ENCODE measurements at places on chromosomes 12 and 14. TPM values are rescaled to one million over a fixed set of nuclear protein-coding genes. Genes with fewer than 3 reads are reported as not detected.
A peak's percentile ranks its signal among the peaks of the same experiment; 100 is the strongest.

- no peaks in the 10 kb centered on the region for H3K27me3 ChIP-seq
- DNase-seq: no peak
- H3K4me3 ChIP-seq: no peak overlapping the region
- H3K36me3 ChIP-seq: no peaks in the 10 kb centered on the region
- no peaks in the 10 kb centered on the region for H3K4me1 ChIP-seq
These were observed 60.8 kb upstream of the CLMN start for GRCh38 chr14:95380350-95381042.

DNA sequence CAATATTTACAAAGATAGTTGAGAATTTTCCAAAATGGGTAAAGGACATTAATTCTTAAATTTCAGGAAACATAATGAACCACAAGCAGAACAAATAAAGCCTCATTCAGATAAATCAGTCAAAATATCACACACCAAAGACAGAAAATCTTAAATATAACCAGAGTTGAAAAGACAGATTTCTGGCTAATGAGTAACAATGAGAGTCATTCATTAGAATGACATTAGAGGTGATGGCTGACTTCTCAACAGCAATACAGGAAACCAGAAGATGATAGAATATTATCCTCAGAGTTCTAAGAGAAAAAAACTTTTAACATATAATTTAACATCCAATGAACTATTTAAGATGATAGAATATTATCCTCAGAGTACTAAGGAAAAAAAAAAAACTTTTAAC is 124.2 kb downstream of the DENND5B start:
- H3K4me3 ChIP-seq: no peak overlapping the region
- H3K27me3 ChIP-seq: no peaks in the 10 kb centered on the region
- H3K36me3 ChIP-seq: no peaks in the 10 kb centered on the region

- no peaks in the 10 kb centered on the region for H3K27me3 ChIP-seq
- H3K27ac ChIP-seq: no peak overlapping the region
- no peak for DNase-seq
- no peak overlapping the region for H3K4me3 ChIP-seq
- H3K4me1 ChIP-seq: no peaks in the 10 kb centered on the region
These were observed 9.7 kb upstream of the ERC1 start for GRCh38 chr12:981176-981828.

DNA sequence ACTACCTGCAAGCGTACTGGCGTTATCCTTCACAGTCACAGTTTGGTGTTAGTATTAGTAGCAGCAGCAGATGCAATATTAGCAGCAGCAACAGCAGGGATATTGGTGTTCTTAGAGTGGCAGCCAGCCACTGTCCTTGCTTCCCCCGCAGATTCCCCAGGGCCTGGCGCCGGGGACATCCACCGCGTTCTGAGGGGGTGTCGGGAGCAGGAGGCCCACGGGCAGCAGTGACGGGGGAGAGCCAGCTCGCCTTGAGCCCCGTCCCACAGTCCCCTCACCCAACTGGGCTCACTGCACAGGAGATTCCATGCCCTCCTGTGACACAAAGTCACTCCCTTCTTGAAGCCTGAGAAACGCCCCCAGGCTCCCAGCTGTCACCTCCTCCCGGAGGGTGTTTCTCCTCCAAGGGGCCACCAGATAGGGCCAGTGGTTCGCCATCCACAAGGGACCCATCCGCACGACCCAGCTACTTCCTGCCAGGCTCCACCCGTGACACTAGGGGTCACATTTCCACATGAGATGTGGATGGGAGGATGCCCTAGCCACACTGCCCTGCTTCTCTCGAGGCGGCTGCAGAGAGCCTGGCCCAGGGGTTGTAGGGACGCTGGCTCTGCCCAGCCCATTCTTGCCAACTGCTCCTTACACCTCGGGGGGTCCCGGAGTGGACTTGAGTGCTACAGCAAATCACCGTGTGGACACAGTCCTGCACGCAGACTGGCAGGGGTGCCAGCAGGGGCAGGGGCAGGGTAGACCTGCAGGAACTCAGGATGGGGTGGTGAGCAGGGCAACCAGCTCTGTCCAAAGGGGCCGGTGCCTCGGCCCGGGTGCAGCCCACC is 123.1 kb downstream of the PIWIL1 start:
- no peaks in the 10 kb centered on the region for H3K36me3 ChIP-seq
- DNase-seq: no peak
- no peak overlapping the region for H3K27ac ChIP-seq

Gene MAGOHB
- total RNA-seq: 16.9 TPM

Gene DCN
- 314 TPM for total RNA-seq

Gene RERG
- total RNA-seq: 13.8 TPM

GRCh38 chr12:109487181-109488050 is 10.0 kb downstream of the UBE3B start:
- no peaks in the 10 kb centered on the region for H3K27me3 ChIP-seq
- H3K27ac ChIP-seq: no peak overlapping the region
- H3K4me1 ChIP-seq: no peaks in the 10 kb centered on the region
- peaks cover 33% of the 10 kb centered on the region for H3K36me3 ChIP-seq

DNA sequence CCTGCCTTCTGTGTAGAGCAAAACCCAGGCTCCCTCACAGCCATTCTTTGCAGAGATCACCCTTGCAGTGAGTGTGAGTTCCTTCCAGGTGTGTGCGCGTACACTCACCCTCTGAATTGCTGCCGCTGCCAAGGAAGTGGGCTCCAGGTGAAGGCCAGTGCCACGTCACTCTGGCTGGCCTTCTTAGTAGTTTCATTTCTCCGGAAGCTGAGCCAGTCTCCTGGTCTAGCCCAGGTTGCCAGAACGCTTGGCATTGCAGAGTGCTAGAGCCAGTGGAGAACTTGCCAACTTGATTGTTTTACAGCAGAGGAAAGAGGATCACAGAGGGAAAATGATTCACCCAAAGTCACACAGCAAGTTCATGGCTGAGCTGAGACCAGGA is 11.0 kb downstream of the CBLN3 start:
- no peaks in the 10 kb centered on the region for H3K27me3 ChIP-seq
- H3K27ac ChIP-seq: peak overlapping the region; percentile 86
- H3K4me3 ChIP-seq: no peak overlapping the region
- H3K36me3 ChIP-seq: no peaks in the 10 kb centered on the region
- peaks cover 30% of the 10 kb centered on the region for H3K4me1 ChIP-seq
- DNase-seq: peak; percentile 95

Gene MMP14
- 65.3 TPM for total RNA-seq

DNA sequence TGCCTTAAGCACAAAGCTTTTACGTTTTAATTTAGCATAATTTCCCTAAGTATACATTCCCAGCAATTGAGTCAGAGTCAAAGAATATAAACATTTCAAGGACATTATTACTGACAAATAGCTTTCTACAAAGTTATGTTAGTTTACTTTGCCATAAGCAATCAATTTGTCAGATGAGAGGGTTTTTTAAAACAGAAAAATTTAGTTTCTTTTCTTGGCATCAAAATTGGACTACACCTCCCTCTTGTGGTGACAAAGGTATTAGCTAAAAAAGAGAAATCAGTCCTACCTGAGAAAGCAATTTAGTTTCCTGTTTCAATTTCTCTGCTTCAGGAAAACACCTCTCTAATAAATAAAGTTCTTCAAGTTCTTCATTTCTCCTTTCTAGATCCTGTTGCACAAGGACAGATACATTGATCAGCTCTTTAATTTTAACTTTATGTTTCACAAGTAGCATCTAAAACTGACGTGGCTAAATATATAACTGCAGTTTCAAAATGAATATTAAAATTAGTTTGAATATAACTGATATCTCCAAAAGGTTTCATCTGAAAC is 39.9 kb downstream of the DNAI7 start:
- H3K4me3 ChIP-seq: no peak overlapping the region
- no peaks in the 10 kb centered on the region for H3K4me1 ChIP-seq
- DNase-seq: no peak
- no peaks in the 10 kb centered on the region for H3K36me3 ChIP-seq

GRCh38 chr14:74977164-74977900 is 21.9 kb upstream of the PGF start:
- no peaks in the 10 kb centered on the region for H3K27me3 ChIP-seq
- H3K4me3 ChIP-seq: no peak overlapping the region
- DNase-seq: no peak
- no peaks in the 10 kb centered on the region for H3K36me3 ChIP-seq
- H3K27ac ChIP-seq: no peak overlapping the region

DNA sequence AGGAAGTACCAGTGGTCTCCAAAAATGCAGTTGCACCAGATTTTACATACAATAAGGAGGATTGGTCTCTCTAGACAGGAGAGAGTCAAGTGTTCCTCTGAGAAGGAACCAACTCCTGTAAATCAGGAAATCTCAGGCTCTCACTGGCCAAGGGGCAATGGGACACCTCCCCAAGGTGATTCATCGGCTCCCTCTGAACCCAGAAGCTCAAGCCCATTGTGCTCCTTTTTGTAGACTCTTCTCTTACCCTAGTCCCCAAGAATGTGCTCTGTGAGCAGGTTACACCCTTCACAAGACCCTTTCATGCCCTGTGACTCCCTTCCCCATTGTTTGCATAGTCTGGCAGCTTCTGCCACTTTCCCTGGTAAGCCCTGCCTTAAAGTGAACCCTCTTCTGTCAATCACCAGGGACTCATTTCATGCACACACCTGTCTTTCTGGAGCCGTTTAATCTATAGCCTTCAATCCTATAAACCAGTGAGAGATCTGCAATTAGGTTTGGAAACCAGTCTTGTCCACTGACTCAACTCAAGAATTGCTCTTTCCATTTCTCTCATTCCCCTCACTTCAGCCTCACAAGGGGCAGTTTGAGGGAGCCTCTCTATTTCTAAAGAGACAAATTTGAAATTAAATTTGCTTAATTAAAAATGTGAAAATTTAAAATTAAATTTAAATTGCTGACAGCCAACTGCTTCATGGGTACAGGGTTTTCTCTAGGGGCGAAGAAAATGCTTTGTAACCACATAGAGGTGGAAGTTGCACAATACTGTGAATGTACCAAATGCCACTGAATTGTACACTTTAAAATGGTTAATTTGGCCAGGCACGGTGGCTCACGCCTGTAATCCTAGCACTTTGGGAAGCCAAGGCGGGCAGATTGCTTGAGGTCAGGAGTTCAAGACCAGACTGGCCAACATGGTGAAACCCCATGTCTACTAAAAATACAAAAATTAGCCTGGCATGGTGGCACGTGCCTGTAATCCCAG is 38.3 kb upstream of the LTA4H start:
- H3K27ac ChIP-seq: no peak overlapping the region
- no peak for DNase-seq
- no peaks in the 10 kb centered on the region for H3K27me3 ChIP-seq
- no peaks in the 10 kb centered on the region for H3K36me3 ChIP-seq
- no peak overlapping the region for H3K4me3 ChIP-seq

DNA sequence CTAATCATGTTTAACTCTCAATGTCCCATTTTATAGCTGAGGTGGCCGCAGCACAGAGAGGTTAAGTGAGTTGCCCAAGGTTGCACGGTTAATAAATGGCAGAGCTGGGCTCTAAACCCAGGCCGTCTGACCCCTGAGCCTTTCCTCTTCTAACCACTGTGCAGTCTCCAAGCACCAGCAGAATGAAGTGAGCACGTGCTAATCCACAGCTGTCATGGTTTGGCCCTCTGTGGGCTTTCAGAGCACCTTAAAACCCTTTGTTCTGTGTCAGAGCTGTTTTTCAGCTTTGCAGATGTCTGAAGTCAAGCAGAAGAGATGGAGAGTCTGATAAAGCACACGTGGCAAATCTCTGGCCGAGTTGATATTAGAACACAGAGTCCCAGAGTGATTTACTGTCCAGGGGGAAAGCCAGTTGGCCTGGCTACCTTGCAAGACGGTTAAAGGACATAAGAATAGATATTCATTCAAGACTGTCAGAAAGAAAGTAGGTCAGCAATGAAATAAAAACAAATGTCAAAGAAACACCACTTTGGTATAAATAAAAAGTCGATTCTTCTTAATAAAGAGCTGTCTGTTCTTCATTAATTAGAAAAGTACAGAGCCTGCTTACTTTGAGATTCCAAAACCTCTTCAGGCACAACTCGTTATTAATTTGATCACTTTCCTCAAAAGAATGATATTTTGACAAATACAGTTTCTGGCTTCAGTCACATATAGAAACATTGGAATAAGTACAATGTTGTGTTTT is 107.3 kb downstream of the CRADD start:
- no peak overlapping the region for H3K4me3 ChIP-seq
- DNase-seq: peak; percentile 25
- peak overlapping the region; percentile 71 for H3K27ac ChIP-seq
- peaks cover 24% of the 10 kb centered on the region for H3K4me1 ChIP-seq
- no peaks in the 10 kb centered on the region for H3K36me3 ChIP-seq

Gene AQP6
- not detected for total RNA-seq

GRCh38 chr12:54040148-54040494 is 7.3 kb downstream of the HOXC5 start:
- no peak for DNase-seq
- H3K4me3 ChIP-seq: no peak overlapping the region
- peaks cover 16% of the 10 kb centered on the region for H3K27me3 ChIP-seq
- H3K36me3 ChIP-seq: no peaks in the 10 kb centered on the region
- no peaks in the 10 kb centered on the region for H3K4me1 ChIP-seq
- H3K27ac ChIP-seq: no peak overlapping the region

Gene RHNO1
- 10.9 TPM for total RNA-seq

- no peaks in the 10 kb centered on the region for H3K36me3 ChIP-seq
- H3K4me1 ChIP-seq: no peaks in the 10 kb centered on the region
- H3K27ac ChIP-seq: no peak overlapping the region
- H3K4me3 ChIP-seq: no peak overlapping the region
- no peak for DNase-seq
- H3K27me3 ChIP-seq: no peaks in the 10 kb centered on the region
These were observed 86.3 kb downstream of the OTX2 start for GRCh38 chr14:56724013-56724412.

DNA sequence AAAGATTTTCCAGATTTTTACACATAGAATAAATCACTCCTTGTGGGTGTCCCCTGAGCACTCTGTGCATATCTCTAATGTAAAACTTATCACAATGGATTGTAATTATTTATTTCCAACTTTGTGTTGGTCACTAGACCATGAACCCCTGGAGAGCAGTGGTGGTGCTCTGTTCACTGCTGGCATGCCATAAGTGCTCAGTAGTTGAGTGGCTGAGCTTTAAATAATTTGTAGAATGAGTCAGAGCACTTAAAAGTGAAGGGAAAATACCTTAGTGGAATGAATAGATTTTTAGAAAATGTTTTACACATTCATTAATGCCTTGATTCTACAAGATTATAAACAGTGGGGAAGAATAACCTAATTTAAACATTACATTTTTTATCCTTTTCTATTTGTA is 6.3 kb downstream of the MGAT4C start:
- H3K36me3 ChIP-seq: no peaks in the 10 kb centered on the region
- H3K4me1 ChIP-seq: no peaks in the 10 kb centered on the region
- no peak overlapping the region for H3K27ac ChIP-seq
- no peak overlapping the region for H3K4me3 ChIP-seq
- no peak for DNase-seq

DNA sequence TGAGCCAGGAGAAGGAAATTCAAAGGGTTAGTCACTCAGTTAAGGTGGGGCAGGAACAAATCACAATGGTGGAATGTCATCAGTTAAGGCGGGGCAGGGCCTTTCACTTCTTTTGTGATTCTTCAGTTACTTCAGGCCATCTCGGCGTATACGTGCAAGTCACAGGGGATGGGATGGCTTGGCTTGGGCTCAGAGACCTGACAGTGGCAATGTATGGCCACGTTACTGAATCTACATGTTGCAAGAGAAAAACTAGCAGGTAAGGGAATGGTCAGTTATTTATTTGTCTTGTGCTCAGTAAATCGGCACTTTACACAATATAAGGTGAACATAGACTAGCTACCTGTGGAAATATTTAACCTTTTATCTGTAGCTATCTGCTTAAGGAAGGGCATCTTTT is 11.9 kb downstream of the SLCO1B3 start:
- H3K4me1 ChIP-seq: no peaks in the 10 kb centered on the region
- H3K27ac ChIP-seq: no peak overlapping the region
- no peaks in the 10 kb centered on the region for H3K36me3 ChIP-seq
- DNase-seq: no peak
- H3K4me3 ChIP-seq: no peak overlapping the region

Gene CLEC4D
- not detected for total RNA-seq

Gene CEP170B
- 23.6 TPM for total RNA-seq

Measured in body of pancreas (tissue), 4 donors.